Stimulated activated naive B cell treated with anti-CD40 and anti-IgM and Interleukin-4, amounts not matched to agents 10 μg/mL and 1 μg/mL and 100 μg/mL, for 72 hours (primary cell): ENCODE measurements at places on chromosomes 7 and 10.

GRCh38 chr10:2891770-2892124 is 175.6 kb upstream of the PFKP start:
- DNase-seq = no peak

DNA sequence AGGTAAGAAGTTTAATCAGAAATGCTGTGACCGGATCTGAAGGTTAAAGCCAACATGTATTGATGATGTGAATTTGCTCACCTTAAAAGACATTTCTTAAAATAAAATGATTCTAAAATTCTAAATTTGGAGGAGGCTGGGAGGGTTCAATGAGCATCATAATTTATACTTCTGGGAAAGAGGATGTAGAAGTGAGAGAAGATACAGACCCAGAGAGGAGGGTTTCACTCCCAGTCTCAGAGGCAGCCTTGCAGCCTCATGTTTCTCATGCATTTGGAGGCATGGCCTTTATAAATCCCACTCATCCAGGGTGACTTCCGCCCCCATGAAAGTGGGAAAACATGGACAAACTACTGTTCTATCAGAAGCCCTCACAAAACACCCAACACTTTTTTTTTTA is 305.6 kb upstream of the PITRM1 start:
- DNase-seq = no peak

- no peak for DNase-seq
Measured at GRCh38 chr10:108090476-108091215, 926.1 kb upstream of the SORCS1 start.

DNA sequence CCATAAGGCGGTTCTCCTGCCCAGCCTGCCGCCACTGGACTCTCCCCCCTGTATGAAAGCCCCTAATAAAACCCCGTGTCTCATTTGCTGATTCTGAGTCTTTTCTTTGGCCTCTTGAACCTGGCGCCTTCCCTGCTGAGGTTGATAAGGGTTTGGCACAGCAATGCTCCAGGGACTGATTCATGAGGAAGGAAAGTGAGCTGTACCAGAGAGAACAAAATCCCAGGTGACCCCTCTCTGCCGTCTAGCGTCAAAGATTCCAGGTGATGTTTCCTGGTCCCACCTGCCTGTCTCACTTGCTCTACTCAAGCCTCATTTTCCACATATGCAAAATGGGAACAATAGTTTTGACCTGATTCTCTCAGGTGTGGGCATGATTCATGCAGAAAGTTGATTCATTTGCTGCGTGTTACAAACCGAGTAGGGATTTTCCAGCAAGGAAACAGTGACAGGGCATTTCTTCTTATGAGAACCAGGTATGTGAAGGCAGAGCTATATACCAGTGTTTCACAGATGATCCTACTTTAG is 730.6 kb upstream of the IGFBP3 start:
- no peak for DNase-seq

DNA sequence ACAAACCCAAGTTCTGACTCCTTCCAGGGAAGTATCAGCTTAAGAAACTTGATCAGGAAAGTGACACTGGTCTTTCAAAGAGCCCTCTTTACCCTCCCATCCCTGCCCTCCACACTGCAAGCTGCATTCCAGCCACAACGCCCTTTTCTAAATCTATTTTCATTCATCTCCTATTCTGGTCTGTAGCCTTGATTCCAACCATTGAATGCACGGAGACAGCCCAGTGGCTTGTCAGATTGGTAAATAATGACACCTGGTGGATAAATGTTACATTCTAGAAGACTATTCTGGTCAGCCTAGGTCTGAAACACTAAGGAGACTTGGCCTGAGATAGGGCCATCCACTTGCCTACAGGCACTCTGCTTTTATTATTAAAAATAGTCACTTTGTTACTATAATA is 20.9 kb downstream of the MORN4 start:
- DNase-seq = no peak

DNA sequence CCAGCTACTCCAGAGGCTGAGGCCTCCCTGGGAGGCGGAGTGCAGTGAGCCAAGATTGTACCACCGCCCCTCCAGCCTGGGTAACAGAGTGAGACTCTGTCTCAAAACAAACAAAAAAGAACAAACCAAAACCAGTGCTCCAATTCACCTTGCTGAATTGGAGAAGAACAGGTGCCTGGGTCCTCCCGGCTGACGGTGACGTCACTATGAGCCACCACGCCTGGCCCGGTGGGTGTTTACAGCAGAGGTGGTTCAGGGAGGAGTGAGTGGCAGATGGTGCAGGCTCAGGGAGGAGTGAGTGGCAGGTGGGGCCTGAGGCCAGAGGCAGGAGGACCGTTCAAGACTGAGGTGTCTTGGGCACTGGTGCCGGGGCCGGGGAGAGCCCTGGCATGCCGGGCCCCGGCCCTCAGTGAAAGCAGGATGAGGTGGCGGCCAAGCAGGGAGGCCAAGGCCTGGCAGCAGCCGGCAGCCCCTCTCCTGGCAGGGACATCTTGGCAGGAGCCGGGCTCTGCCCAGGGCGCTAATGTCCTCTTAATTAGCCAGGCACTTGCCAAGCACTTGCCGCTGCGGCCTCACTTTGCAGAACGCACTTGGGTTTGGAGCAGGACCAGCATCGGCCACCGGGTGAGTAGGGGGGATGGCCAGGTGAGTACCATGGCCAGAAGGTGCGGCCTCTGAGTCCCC is 162.8 kb upstream of the TNRC18 start:
- DNase-seq = no peak

- DNase-seq = no peak
Measured at GRCh38 chr7:36982766-36983165, 258.5 kb upstream of the AOAH start.

GRCh38 chr7:13047061-13047460 is 359.6 kb downstream of the ARL4A start:
- DNase-seq = no peak

GRCh38 chr10:44033008-44033407 is 351.9 kb downstream of the CXCL12 start:
- no peak for DNase-seq

DNA sequence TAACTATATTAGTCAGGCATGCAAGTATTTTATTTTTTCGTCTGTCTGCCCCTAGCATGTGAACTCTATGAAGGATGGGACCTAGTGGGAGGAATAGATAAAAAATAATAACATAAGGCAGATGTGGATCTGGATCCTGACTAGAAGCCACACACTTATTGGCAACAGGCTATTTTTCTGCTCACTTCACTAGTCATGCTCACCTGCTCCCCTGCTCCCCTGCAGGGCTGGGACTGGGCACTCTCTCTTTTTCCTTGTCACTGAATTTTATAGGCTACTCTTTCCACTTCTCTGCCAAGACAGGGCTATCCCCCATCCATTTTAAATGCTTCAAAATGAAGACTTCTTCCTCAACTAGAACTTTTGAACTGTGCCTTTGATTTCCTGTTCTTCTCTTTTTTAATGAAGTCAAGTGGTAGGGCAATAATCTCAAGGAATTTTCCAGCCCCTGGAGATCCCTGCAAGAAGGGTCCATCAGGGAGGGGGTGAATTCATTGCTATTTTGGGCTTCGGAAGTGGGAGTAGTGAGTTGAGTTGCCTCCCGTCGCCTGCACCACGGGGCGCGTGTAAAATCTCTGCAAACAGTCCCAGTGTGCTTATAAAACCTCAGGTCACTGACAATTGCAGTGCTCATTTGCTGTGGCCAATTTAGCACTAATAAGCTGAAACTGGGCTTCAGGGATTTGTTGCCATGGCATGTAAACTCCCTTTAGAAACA is 156.7 kb upstream of the NPVF start:
- no peak for DNase-seq

DNA sequence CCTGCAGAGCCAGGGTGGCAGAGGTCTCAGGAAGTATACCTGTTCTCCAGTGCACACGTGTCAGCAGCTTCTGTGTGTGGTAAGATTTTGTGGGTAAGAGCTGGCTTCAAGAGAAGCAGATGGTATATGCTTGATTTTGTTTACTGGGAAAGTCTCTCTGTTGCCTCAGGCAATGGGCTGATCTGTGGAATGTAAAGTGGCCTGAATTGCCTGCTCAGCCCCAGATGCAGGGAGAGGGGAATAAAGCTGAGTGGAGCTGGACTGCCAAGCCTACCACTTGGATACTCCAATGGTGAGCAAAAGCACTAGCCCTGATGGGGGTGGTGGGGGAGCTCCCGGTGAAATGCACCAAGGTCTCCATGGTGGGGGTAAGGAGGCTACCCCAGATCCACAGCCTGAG is 156.1 kb downstream of the WDR11 start:
- no peak for DNase-seq

DNA sequence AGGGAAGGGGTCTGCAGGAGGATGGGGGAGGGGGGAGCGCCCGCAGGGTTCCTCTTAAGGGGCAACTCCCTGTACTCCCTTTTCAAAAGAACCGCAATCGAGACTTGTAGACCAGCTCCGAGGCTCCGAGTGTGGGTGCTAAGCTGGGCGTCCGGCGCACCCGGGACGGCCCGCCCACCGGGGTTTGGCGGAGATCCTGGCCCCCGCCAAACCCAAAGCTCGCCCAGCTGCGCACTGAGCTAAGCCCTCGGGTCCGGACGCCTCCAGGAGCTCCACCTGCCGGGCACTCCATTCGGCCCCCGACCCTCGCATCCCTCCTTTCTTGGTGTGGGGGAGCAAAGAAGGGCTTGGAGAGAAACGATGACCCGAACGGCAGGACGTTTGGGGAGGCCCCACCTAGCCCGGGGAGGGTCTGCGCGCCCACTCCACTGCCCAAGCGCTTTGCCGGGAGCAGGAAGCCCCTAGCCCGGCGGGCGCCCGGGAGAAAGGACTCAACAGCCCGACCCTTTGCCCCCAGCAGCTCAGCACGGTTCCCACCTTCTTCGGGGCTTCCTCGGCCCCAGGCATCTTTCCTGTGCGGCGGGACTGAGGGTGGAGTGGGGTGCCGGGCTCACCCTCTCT is 651 bp downstream of the AFAP1L2 start:
- no peak for DNase-seq

- DNase-seq = no peak
Measured at GRCh38 chr10:113127261-113127900, 177.3 kb downstream of the TCF7L2 start.

GRCh38 chr10:103276896-103277712 is at the start of gene INA:
TSS of gene INA (plus strand) at chr10:103277138. CDS start at chr10:103277212, 74 bp downstream.
- DNase-seq = no peak

DNA sequence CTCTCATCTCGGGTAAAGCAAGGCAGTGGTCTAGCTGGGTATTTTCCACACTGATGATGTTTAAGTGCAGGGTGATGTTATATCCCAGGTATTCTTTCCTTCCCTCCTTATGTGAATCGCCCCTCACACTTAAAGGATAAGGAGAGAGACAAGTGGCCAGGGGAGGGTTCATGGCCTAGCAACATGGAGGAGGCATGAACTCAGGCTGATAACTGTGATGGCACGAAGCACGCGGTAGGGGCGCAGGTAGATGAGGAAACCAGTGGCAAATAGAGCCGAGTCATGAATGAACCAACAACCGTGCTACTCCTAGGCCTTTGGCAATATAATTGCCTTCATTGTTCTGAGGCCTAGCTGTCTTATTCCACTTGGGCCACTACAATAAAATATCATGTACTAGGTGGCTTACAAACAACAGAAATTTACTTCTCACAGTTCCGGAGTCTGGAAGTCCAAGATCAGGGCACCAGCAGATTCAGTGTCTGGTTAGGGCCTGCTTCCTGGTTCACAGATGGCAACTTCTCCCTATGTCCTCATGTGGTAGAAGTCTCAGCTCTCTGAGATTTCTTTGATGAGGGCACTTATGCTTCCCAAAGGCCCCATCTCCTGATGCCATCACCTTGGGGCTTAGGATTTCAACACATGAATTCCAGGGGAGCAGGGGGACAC is 56.0 kb upstream of the PIK3CG start:
- DNase-seq = no peak

DNA sequence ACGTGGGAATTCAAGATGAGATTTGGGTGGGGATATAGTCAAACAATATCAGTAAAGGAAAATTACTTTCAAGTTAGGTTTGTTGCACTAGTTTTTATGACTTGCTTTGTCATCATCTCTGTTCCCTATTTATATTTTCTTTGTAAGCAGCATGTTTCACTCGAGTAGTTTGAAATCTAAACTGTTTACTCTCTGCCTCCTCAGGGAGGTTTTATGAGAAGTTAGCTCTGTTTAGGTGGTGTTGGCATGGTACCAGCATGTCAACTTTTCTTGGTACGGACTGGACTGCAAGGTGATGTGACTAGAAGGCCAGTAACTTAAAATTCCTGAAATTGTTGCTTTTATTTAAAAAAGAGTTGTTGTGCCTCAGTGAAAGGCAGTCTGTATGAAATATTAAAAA is 59.2 kb upstream of the MTPN start:
- no peak for DNase-seq

GRCh38 chr7:29639886-29640595 is 76.4 kb downstream of the PRR15 start:
- DNase-seq = no peak

DNA sequence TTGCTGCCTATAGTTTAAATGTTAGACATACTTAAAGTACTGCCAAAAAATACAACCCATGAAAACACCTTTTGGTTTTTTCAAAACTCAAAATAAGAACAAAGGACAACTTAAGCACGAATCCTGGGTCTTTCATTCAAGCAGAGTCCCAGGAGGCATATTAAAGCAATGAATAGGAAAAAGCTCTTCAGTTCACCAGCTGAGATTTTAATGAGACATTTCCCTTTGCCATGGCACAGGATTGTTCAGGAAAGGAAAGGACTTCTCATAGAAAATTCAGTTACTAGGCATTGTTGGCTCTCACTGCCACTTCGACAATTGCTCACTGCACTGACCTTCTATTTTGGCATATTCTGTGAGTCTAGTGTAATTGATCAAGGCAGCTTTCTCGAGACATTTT is 133.5 kb upstream of the FEZF1 start:
- no peak for DNase-seq

GRCh38 chr10:116826803-116827202 is 22.5 kb upstream of the ENO4 start:
- DNase-seq = no peak
